ENCODE measurements at places on chromosomes 7 and 10.

GRCh38 chr7:150327308-150327707, 4.0 kb upstream of the ACTR3C start:
- no peak for DNase-seq

DNA sequence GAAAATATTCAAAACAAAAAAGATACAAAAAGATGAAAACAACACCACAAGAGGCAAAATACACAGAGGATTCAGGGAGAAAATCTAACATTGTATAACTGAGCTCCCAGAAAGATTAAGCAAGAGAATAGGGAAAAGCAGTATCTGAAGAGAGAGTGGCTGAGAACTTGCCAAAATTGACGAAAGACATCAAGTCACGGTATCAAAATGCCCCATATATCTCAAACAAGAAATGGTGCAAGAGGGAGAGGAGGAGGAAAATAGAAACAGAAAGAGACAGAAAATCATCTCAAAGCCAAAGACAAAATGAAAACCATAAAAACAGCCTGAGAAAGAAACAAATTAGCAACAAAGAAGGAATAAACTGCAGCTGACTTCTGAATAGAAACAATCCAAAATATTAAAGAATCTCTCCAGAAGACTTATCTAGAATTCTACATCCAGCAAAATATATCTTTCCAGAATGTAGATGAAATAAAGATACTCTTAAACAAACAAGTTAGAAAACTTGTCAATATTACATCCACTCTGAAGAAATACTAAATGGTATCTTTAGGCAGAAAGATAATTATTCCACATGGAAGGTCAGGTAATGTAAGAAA, 5.5 kb downstream of the USP6NL start:
- no peak for DNase-seq

- DNase-seq, result peak; percentile 7
Observed at GRCh38 chr10:76036111-76036940, 604.9 kb downstream of the LRMDA start.

- DNase-seq, result peak; percentile 17
Observed at GRCh38 chr10:72740528-72740927, 48.6 kb downstream of the MCU start.

DNA sequence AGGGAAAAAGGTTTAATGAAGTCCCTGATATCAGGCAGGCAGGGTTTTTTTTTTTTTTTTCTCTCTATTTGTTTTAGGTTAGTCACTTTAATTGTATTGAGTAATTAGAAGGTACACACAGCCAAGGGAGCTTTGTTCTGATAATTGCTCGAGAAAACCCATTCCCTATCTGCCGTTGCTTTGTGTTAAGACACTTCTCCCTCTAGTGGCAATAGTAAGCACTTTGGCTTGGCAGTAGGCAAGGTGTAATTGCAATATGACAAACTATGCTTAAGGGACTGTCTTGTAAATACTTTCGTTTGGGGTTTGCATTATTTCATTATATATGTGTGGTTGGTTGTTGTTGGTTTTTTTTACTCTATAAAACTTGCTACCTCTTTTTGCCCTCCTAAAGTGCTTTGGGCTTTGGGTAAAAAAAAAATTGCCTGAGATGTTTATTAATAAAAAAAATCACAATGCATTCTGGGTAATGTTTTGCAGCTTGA, 113.4 kb downstream of the BTRC start:
- DNase-seq, result peak; percentile 16

DNA sequence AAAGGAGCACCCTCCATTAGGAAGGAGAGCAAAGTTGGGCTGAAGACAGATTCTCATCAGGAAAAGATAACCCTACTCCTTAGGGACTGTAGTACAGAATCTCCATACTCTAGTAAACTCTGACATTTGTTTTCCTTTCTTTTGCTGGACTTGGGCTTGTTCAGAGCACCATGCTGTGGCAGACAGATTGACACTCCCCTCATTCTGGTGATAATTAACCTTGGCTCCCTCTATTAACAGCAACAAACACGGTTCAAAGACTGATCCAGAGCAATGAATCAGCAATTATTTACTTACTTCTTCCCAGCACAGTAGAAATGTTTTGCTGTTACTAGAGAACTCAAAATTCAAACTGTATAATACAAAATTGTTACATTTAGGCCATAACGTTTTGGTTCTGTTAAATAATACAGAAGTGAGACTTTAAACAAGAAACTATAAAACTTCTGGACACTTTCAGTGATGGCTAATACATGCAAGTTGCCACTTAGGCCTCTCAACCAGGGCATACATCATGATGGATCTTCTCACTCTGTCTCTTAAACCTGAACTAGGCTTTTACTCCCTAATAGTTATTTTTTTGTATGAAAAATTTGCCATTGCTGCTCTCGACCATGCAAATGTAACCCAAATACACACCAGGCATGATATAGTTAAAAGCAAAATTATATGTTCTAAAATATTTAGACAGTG, 639.0 kb downstream of the IPMK start:
- DNase-seq, result no peak

DNA sequence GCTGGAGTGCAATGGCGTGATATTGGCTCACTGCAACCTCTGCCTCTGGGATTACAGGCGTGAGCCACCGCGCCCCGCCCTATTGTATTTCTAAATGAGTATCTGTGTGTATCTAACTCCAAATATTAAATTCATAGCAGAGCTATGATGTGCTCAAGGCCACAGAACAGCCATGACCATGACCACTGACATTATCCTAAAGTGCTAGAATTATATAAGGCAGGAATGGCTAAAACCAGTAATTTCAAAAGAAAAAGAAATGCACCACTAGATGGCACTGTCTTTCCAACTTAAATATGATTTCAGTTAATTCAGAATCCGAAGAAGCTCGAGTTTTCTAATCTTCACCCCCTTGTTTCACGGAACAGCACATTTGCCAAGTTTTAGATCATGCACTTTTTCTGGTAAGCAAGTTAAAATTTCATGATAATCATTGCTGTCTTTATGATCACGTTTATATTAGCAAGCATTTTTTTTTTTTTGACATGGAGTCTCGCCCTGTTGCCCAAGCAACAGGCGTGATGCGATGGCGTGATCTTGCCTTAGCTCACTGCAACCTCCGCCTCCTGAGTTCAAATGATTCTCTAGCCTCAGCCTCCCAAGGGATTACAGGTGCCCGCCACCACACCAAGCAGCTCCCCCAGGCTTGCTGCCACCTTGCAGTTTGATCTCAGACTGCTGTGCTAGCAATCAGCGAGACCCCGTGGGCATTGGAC, 65.3 kb downstream of the OR13A1 start:
- DNase-seq, result no peak

- DNase-seq, result no peak
Observed at GRCh38 chr7:78493401-78493800, 694.8 kb downstream of the PHTF2 start.

GRCh38 chr7:134900166-134900982, 85.9 kb upstream of the AGBL3 start:
- no peak for DNase-seq

DNA sequence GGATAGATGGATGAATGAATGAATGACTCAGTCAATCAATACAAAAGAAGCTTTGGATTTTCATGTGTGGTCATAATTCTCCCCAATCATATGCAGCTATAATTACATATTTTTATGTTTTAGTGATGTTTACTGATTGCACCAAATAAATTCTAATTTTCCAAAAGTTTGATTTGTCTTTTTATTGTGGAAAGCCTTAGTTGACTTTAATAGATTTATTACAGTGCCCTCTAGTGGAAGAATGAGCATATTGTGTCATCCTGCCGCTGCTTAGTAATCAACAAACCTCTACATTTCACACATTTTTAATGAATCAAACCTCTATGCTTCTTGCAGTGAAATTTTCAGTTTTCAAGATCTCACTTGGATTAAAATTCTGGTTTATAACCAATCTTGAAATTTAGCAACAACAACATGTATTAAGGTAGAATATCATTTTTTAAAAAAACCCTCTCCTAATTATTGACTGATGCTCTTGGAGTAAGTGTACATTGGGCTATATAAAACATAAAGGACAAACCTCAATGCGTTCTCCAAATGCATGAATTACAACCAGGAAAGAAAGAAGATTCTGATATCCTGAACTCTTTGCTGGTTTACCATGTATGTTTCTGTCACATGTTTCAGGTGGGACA, 55.6 kb upstream of the PNLIP start:
- DNase-seq, result no peak

- no peak for DNase-seq
Observed at GRCh38 chr7:66505531-66506451, 122.9 kb upstream of the KCTD7 start.

GRCh38 chr10:142371-142770, 7.1 kb downstream of the ZMYND11 start:
- no peak for DNase-seq

- no peak for DNase-seq
Observed at GRCh38 chr10:30433306-30433729, 666 bp upstream of the MAP3K8 start.
